ENCODE measurements at places on chromosomes 11 and 22.
A peak's percentile ranks its signal among the peaks of the same experiment; 100 is the strongest.

- no peak for ATAC-seq
These were observed 756.6 kb upstream of the API5 start for GRCh38 chr11:42555190-42555589.

DNA sequence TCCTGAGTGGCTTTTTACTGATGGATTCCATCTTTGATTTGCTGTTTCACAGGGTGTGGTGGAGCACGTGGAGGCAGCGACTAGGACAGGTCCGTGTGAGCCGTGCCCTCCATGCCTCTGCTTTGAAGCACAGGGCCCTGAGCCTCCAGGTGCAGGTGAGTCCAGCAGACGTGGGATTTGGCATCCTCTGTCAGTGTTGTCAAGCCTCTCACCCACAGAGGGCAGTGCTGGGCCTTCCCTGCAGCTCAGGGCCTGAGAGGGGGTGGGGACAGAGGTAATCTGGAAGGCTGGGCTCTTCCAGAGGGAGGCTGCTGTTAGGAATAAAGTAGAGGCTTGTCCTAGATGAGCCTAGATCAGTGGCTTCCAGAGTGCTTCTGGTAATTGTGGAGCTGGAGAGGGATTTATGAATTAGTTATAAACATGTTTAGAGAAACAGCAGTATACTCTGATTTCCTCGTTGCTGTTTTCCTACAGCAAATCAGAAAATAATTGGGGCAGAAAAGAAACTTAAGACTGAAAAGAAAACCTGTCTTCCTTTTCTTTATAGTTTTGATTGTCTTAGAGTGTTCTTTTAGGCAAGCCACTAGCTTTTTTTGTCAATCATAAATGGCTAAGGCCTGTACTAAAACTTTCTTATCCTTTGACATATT, 65.0 kb downstream of the SFI1 start:
- peak; percentile 87 for ATAC-seq

GRCh38 chr11:97607291-97608000, 1217.6 kb downstream of the JRKL start:
- no peak for ATAC-seq

DNA sequence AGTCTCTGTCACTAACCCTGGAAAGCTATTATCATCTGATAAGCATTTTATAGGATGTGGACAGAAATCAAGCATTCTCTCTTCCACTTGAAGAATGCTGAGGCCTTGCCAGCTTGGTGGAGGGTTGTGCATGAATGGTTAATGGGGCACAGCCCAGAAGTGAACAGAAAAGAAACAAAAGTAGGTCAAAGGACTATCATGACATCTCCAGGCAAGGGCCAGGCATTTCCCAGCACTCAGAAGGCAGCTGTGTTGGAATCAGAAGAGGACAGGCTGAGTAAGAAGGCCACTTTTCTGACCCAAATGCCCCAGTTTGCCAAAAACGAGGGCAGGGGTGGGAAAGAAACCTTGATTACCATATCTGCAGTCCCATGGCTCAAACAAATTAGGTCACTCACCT, 12.4 kb downstream of the TENM4 start:
- no peak for ATAC-seq

GRCh38 chr11:6757373-6757967, 14.3 kb downstream of the OR2AG2 start:
- ATAC-seq, result peak; percentile 76

DNA sequence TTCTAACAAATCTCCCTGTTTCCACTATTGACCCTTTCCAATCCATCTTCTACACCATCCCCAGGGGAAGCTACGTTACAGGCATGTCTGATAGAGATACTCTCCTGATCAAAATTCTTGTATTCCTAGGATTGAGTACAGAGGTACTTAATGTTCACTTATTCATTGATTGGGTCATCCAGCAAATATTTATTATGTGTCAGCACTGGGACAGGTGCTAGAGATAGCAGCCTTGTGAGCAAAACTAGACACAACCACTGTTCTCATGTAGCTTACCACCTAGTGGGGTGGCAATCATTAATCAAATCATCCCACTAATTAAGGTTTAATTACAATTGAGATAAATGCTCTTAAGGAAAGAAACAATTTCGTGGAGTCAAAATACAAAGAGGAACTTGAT, 9.4 kb upstream of the RTCB start:
- no peak for ATAC-seq

DNA sequence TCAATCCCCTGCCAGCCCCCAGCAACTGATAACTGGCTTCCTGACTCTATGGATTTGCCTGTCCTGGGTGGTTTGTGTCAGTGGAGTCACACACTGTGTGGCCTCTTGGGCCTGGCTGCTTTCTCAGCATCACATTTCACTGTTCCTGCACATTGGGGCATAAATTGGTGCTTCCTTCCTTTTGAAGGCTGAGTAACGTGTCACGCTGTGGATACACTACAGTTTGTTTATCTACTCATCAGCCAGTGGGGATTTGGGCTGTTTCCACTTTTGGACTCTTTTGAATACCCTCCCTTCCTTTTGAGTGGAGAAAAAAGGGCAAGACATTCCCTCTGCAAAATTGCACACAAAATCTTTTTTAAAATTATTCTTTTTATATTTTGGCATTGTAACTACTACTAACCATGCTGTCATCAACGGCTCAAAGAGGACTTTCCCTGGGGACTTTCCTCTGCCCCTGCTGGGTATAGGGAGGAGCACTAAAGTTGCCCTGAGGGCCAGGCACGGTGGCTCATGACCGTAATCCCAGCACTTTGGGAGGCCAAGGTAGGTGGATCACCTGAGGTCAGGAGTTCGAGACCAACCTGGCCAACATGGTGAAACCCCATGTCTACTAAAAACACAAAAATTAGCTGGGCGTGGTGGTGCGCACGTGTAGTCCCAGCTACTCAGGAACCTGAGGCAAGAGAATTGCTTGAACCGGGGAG, 7.8 kb upstream of the CELSR1 start:
- peak; percentile 23 for ATAC-seq

All from activated CD4-positive, CD25-positive, alpha-beta regulatory T cell treated with anti-CD3 and anti-CD28 coated beads, Interleukin-2, amount 50 U/mL, for 24 hours (primary cell).